ENCODE measurements at places on chromosomes 2 and 18. TPM values are rescaled to one million over a fixed set of nuclear protein-coding genes. Genes with fewer than 3 reads are reported as not detected.

Gene IMMT
- 60.4 TPM for total RNA-seq

Gene IL1R1
- total RNA-seq = 87.9 TPM

Gene WDSUB1
- total RNA-seq = 4.2 TPM

Gene ASIC4
- total RNA-seq = 0.43 TPM

Gene SCN2A
- 2.2 TPM for total RNA-seq

Gene FASTKD1
- total RNA-seq = 18.8 TPM

Gene LONRF2
- under 0.01 TPM for total RNA-seq

Gene SCG2
- 0.25 TPM for total RNA-seq

Gene IRS1
- total RNA-seq = 18.8 TPM

Gene TBR1
- total RNA-seq = 0.97 TPM

Gene FEV
- total RNA-seq = not detected

Gene VWA3B
- not detected for total RNA-seq

Gene POTEI
- not detected for total RNA-seq

Gene ANKRD30BL
- total RNA-seq = not detected

Gene POU3F3
- not detected for total RNA-seq

Gene SERPINB2
- 6.1 TPM for total RNA-seq

Gene GPR75
- total RNA-seq = 2.1 TPM

Gene MALT1
- 44.0 TPM for total RNA-seq

Gene ANKRD36
- 14.8 TPM for total RNA-seq

Gene ADRA2B
- not detected for total RNA-seq

Gene DES
- total RNA-seq = 0.51 TPM

Gene DPP10
- not detected for total RNA-seq

Gene TMEM178A
- total RNA-seq = 0.32 TPM

Gene DAW1
- total RNA-seq = under 0.01 TPM

Gene SIGLEC15
- total RNA-seq = 0.22 TPM

Gene ZNF24
- 23.1 TPM for total RNA-seq

Gene CYS1
- total RNA-seq = 7.1 TPM

Gene ANKAR
- total RNA-seq = 3.4 TPM

Gene PIK3C3
- total RNA-seq = 56.4 TPM

Gene PMAIP1
- total RNA-seq = 5.3 TPM

Gene NHEJ1
- total RNA-seq = 8.3 TPM

Gene SLC9A4
- total RNA-seq = not detected

Gene HSPD1
- total RNA-seq = 151 TPM

Gene TUBB8B
- not detected for total RNA-seq

Gene GRHL1
- 0.38 TPM for total RNA-seq

Gene IL1F10
- total RNA-seq = not detected

Gene EFEMP1
- total RNA-seq = 1,498 TPM

Gene DAPL1
- not detected for total RNA-seq

Gene ABI2
- total RNA-seq = 28.0 TPM

Gene ZBTB14
- total RNA-seq = 9.5 TPM

Gene ANO7
- 0.38 TPM for total RNA-seq

Gene BMP10
- total RNA-seq = not detected

Gene ERFE
- 0.86 TPM for total RNA-seq

Gene LIMS4
- 1.0 TPM for total RNA-seq

Measured in GM23248 (cell line).